Stimulated activated CD4-positive, alpha-beta T cell treated with anti-CD3 and anti-CD28 coated beads, Interleukin-1b, Interleukin-23, amount 100 ng/mL, for 1 hour (primary cell): ENCODE measurements at places on chromosomes 16 and 17.

GRCh38 chr16:53078765-53079485 lies 24.1 kb downstream of the CHD9 start:
- DNase-seq = no peak

DNA sequence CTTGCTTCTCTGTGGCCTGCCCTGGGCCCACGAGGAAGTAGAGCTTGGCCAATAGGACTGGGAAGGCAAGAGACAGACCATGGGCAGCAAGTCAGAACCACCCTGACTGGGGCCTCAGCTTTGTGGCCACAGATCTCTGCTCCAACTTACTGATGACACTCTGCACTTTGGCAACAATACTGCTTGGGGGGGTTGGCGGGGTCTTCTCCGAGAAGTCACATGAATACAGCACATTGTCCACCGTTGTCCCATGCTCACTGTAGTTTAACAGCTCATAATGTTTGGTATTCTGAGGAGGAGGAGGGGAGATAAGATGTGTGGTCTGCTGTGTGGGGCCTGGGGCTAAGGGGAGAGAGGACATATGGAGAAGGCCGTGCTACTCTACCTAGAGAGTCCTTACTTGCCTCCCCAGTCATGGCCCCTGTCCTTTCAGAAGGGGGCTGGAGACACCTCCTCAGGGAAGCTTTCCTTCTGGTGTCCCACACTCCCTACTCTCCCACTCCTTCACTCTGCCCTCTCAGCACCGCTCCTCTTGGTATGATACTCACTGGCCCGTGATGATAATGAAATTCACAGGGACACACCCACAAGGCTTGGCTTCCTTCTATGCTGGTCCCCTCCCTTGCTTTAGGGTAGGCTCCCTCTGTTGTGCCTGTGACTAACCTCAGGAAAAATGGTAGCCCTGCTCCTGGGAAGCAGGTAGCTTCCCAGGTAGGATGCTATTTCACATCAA lies 4.0 kb upstream of the DHRS13 start:
- DNase-seq = no peak

DNA sequence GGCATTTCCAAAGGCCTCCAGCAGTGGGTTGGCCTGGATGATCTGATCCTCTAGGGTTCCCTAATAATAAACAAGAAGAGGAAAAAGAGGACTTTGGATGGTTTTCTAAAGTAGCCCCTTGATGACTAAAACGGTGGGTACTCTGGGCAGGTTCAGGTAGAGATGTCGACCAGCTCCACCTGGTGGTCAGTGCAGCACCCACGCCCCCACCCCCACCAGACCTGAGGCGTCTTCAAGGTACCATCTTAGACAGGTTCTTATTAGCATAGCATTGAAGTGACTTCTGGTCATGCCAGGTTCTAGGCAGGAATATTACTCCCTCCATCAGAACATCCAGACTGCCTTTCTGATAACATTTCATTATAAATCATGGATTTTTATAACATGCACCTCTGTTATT lies 15.0 kb downstream of the MYH13 start:
- DNase-seq = no peak

DNA sequence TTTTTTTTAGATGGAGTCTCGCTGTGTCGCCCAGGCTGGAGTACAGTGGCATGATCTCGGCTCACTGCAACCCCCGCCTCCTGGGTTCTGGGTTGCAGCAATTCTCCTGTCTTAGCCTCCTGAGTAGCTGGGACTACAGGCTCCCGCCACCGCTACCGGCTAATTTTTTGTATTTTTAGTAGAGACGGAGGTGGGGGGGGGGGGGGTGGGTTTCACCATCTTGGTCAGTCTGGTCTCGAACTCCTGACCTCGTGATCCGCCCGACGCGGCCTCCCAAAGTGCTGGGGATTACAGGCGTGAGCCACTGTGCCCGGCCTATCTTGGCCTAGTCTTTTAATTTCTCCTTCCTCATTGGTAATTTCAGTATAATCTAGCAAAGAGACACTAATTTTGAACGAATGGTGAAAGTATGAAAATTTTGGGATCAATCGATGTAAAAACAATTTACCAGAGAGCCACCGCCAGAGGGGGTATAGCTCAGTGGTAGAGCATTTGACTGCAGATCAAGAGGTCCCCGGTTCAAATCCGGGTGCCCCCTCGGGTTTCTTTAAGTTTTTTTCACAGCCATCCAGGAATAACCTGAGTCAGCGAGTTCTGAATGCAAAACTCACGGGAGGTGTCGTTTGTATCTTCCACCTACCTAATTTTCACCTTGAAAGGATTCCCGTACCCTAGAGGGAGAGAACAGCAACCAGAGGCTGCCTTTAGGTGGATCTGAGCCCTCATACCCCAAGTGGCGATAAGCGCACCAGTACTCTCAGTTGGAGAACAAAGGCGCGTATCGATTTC lies 2.5 kb upstream of the LASP1 start:
- DNase-seq = peak; percentile 61
